ENCODE measurements at places on chromosomes 7 and 10.

GRCh38 chr7:131606346-131607290, 50.2 kb upstream of the PODXL start:
- no peak for DNase-seq

DNA sequence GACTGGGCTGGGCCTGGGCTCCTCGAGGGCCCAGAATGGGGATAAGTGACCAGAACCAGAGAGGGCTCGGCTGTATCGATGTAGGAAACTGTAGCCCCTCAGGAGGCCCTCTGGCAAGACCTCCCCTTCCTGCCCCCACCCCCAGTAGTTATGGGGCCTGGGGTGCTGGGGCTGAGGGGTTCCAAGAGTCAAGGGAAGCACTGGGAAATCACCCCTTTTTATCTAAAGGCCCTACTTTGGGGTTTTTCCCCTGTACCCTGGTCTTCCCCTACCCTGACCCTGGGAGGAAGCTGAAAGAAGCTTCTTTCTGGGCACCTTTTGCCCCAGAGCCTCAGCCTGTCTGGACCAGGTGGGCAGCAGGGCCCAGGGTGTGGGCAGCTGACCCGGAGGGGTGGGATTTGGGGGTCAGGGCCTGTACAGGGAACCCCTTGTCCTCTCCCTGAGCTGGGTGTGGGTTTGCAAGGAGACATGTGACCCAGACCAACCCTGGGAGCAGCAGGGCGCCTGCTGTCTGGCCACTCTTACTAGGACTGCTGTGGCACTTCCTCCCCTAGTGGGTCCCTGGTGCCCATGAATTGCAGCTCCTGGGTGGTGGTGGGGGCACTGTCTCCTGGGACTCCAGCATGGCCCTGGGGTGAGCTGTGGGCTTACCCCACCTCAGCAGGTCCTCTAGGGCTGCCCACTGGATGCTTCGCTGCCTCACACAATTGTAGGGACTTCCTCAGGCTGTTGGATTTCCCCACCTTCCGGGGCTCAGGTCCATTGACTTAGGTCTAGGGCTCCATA, 1.5 kb downstream of the IRF5 start:
- no peak for DNase-seq

DNA sequence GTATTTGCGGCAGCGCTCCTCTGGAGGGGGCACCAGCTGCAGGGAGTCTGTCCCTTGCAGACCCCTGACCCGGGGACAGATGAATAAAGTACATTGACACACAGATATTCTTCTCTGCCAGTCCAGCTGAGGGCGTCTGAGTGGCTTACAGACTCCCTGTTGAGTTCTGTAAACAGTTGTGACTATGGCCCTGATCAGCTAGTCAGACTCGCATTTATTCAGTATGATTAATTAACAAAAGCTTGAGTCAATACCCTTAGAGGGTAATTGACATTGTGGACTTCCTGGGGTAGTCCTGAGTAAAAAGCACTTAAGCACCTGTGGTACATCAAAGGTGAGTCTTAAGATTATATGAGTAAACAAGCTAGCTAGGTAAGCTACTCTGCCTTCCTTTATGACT, 21.0 kb downstream of the ANKRD30A start:
- DNase-seq: no peak

DNA sequence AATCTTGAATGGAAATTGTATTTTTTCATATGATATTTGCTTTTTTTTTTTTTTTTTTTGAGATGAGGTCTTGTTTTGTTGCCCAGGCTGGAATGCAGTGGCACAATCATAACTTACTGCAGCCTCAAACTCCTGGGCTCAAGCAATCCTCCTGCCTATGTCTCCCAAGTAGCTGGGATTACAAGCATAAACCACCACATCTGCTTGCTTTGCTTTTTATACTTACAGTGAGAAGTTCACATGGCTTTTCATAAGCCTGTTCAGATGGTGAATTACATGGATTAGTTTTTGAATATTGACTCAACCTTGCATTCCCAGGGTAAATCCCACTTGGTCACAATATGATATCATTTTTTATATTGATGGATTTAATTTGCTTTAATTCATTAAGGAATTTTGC, 22.0 kb downstream of the LRRD1 start:
- DNase-seq: no peak

All from stimulated activated CD8-positive, alpha-beta memory T cell treated with anti-CD3 and anti-CD28 coated beads, Interleukin-15, amount 100 ng/mL, for 4 hours (primary cell).